NCI-H1105 treated with DMSO at 0.1 percent for 48 hours (cell line): ENCODE measurements at places on chromosomes 7 and 10.
A peak's percentile ranks its signal among the peaks of the same experiment; 100 is the strongest.

GRCh38 chr10:77071001-77071511, 566.6 kb downstream of the KCNMA1 start:
- DNase-seq = no peak

GRCh38 chr10:33869028-33869427, 534.6 kb upstream of the NRP1 start:
- DNase-seq = no peak

DNA sequence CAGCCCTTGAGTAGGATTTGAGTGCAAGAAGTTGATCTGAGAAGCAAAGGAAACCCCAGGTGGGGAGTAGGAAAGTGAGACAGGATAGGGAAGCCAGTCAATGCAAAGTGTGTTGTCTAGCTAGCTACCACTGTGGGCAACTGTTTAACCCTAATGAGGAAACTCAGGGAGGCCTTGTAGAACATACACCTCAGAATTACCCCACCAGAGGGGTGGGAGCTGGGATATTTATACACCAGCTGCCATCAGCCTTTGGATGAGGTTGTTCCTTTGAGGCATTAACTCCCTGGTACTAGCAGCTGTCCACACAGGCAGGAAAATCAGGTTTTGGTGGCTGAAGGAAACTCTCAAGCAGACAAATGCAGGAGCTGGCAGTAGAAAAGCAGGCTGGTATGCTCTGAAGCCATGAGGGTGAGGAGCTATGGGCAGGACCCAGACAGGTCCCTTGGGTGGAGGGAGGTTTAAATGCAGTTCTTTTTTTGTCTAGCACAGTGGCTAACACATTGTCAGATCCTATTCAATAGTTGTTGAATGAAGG, 60.1 kb upstream of the ARID5B start:
- DNase-seq = no peak

DNA sequence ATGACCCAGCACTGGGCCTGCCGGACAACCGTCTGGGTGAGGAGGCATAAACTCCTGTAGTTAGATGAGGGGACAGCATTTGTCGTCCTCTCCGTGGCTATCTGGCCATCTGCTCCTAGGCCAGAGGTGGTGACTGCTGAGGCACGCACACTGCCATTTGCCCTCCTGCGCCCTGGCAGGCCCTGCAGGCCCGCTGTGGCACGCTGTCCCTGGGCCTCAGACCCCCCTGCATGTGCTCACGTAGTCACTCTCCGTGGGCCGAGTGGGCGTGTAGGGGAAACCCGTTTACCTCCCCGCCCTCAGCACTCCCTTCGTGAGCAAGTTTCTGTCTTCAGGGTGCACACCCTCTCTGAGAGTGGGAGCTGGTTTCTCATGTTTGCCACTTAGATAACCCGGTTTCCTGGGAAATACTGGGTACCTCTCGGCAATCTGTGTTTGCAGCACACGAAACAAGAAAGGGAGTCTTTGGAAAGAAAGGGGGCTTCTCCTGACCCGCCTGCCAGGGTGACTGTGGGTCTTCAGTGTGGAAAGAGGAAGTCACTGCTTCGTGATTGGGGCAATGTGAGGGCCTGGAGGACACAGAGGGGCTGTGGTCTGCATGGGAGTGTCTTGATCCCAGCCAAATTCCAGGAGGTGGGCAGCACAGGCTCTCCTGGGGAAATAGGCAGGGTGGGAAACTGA, 10.8 kb downstream of the ADAMTS14 start:
- no peak for DNase-seq

DNA sequence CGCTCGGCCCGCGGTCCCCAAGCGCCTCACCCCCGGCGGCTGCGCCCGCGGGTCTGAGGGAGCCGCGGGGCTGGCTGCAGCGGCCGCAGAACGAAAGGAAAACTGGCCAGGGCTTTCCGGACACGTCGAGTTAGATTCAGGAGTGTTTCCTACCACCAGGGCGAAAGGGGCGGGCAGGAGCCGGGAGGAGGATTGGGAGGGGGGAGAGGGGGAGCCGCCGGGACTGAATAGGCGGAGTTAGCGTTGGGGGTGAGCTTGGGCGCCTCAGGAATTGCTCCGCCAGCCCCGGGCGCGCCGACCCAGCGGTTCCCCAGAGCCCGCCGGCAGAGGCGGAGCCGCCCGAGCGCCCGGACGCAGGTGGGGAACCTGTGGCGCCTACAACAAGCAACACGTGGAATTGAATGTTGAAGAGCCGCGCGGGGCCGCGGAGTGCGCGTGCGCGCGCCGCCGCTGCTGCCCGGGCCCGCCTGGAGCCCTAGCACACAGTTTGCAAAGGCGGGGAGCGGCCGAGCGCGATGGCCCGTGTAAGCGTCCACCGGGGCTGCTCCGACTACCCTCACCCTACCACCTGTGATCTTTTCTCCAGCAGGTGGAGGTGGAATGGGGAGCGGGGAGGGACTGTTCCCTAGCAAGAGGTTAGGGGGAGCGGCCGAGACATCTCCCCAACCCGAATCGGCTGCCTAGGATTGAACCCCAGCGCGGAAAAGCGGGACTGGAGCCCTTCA, at the start of gene CADPS2:
CADPS2 (minus strand) TSS at position 104 of the 725 bp plus-strand sequence. CDS start 123 bp downstream, outside the sequence.
- DNase-seq = peak; percentile 81

GRCh38 chr7:101362334-101363195, at the start of gene COL26A1:
Gene COL26A1, plus strand, starts transcription at chr7:101362875. Its CDS starts 158 bp downstream, at chr7:101363033.
- DNase-seq = peak; percentile 25

DNA sequence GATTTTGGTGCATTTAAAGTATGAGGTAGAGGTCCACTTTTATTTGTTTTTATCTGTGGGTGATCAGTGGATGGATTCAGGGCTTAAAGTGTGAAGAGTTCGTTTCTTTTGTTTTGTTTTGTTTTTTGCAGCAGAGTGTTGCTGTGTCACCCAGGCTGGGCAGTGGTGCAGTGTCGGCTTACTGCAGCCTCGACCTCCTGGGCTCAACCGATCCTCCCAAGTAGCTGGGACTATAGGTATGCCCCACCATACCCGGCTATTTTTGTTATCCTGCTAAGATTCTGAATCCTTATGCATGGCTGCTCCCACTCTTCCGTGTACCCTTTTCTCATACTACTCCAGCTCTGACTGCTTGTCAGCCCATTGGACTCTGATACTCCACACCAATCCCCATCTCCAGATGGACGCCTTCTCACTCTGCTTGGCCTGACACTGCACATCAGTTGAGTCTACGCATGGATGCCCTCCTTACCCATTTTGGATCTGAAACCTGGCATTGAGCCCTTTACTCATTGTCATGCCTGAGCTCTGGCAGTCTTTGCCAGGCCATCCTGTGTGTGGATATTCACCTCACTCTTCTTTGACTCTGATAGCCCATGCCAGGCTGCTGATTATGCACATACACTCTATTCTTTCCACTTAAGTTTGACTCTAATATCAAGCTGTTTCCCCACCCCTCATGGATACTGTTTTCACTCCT, 119.5 kb downstream of the CCSER2 start:
- no peak for DNase-seq

DNA sequence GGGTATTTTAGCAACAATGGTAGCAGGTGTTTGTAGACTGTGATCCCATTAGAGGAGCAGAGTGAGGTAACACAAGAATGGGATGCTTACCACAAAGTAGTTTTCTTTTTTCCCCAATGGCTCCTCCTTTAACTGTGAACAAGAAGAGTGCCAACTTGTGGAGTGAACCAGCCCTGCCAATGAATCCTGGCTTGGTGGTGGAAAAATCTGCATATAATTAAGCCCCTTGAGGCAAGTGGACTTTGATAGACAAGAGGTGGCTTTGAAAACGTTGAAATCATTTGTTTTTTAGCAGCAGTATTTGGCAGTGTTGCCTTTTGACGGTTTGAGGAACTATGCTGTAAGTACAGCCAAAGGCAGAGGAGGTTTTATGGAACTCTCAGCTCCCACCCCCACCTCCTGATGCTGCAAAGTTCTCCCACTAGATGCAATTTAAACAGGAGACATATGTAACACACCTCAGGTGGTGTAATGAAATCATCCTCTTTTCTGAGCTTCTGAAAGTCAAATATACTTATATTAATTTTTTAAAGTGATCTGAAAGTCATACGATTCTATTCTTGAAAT, 295.6 kb downstream of the DPP6 start:
- peak; percentile 88 for DNase-seq

DNA sequence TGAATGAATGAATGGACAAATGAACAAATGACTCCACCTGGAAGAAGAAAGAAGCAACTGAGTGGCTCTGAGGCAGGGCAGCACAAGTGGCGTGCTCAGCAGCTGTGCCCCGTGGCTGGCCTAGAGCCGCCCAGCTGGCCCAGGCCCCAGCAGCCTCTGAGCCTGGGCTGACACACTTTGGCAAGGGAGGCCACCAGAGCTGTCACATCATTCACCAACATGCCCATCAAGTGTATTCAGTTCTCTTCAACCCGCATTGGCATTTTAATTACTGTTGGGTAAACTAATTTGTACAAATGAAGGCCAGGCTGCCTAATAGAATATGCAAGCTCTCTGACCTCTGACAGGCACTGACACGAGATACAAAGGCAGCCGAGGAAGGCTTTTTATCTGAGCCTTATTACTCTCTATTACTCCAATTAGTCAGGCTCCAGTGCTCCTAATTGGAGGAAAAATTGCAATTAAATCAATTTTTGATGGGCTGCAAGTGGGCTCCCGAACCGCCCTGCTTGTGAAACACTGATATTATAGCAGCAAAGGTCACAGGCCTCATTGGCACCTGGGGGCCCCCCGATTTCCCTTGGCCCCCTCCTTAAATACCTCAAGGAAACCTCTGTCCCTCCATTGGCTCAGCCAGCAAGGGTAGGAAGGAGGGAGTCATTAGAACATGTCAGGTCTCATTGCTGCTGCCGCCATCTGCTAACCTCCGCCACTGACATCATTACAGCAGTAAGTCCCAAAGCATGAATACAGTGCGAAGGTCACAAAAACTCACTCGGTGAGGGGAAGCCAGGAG, 41.9 kb downstream of the DPCD start:
- DNase-seq = peak; percentile 88

DNA sequence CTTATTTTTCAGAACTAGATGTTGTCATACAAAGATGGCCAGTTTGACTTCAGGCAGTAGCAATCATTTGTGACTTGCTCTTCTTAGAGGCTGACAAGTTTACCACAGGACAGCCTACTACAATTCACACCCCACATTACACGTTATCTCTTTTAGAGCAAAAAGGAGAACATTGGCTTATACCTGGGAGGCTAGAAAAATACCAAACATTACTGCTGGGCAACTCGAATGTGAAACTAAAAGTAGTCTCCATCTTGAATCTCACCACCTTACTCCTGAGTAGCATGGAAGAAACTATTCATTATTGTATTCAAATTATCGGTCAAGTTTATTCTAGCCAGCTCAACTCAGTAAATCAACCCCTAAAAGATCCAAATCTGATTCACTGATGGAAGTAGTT, 90.7 kb upstream of the TMEM26 start:
- no peak for DNase-seq

DNA sequence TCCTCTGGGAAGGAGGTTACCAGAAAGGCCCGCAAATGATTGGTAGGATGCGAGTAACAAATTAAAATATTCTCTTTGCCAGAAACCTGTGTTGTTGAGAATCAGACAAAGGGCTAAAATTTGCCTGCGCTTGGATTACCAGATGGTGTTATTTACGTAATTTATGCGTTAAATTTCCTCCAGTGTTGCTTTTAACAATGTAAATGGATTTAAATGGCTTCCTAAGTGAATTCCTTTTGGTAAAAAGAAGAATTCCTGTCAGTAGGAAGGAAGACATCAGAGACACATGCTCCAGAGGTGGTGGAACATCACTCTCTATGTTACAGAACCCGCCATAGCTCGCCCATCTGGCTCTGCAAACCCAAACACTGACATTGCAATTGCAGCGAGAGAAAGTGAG, 520.6 kb downstream of the GALNT17 start:
- DNase-seq = no peak

GRCh38 chr7:86991771-86992191, 67.7 kb downstream of the ELAPOR2 start:
- peak; percentile 49 for DNase-seq

DNA sequence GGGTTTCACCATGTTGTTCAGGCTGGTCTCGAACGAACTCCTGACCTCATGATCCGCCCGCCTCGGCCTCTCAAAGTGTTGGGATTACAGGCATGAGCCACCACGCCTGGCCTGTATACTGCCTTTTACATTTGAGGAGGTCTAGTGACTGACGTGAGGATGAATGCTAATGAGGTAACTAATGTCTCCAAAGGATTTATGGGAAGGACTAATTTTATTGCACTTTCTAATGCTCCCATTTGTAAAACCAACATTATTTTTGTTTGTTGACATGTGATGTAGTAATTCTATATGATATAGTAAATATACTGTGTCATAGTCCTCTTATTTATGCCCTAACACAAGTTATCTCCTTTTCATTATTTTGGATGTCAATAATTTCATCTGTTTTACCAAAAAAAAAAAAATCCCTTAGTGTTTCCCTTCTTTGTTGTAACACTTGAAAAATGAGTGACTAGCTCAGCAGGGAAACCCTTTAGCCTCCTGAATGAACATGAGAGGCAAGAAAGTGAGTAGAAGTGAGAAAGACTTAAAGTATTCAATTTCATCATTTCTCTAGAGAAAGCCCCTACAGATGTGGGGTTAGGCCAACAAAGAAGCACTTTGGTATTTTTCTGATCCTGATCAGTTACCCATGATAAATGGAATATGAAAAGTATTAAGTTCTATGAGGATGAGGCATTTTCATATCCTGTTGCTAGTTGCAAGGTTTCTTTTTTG, 596.9 kb upstream of the PCDH15 start:
- no peak for DNase-seq

- no peak for DNase-seq
Measured at GRCh38 chr10:130652964-130653578, 516.9 kb downstream of the GLRX3 start.

GRCh38 chr7:143282124-143282523, 2.6 kb upstream of the TMEM139 start:
- DNase-seq = no peak

DNA sequence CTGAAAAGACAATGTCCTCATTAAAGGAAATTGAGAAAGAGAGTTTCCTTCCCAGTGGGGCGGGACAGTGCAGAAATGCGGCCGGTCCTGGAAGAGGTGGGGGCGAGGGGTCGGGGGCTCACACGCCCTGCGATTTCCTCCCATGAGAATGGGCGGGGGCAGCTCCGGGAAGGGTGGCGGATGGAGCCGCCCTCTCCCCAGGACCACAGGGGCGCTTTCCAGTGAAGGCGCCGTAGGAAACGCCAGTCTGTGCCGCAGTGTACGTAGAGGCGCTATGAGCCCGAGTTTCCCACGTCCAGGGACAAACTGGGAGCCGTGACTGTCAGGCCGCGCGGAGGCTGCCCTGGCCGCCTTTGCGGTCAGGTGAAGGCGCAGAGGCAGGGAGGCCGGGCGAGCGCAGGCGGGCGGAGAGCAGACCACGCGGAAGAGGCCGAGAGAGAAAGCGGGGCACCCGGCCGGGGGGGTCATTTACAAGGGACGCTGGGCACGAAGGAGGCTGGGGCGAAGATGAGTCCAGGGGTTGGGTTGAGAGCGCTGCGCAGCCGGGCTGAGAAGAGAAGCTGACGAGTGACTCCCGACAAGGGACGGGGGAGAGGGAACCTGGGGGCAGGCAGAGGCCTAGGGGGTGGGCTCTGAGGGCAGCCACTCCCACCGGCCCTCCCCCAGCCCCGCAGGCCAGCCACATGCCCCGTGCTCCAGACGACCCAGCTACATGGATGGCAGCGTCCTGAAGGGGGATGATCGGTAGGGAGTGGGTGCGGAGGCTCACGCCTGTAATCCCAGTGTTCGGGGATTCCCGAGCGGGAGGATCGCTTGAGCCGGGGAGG, 45.0 kb downstream of the ALOX5 start:
- DNase-seq = no peak
